Activated CD4-positive, alpha-beta T cell treated with anti-CD3 and anti-CD28 coated beads for 48 hours (primary cell): ENCODE measurements at places on chromosomes 1 and 21.

GRCh38 chr1:230142608-230143210, 75.7 kb downstream of the GALNT2 start:
- DNase-seq = no peak

DNA sequence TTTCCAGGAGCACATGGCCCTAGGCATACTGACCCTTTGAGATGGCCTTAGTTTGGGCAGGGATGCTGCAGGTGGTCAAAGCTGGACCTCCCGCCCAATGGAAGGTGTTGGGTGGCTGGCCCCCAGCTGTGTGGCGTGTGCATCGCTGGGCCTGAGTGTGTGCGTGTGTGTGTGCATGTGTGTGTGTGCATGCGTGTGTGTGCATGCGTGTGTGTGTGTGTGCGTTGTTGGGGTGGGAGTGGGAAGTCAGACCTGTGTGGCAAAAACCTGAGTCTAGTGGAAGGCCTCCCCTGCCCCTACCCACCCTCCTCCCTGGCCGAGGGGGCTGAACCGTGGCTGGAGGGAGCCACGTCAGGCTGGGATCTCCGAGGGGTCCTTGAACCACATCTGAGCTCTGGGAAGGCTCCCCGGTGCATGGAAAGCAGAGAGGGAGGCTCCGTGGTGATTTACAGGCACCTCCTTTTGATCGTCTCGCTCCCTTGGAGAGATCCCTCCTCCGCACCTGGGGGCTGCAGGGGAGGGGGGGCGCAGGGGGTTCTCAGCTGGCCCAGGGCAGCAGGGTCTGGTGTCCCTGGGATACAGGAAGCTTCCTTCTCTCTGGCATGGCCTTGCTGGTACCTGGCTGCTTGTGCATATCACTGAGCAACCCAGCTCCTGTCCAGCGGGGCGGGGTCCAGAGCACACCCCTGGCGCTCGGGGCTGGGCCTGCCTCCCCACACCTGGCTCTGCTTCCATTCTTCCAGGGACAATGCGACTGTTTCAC, 124.7 kb upstream of the WNT4 start:
- DNase-seq = no peak

DNA sequence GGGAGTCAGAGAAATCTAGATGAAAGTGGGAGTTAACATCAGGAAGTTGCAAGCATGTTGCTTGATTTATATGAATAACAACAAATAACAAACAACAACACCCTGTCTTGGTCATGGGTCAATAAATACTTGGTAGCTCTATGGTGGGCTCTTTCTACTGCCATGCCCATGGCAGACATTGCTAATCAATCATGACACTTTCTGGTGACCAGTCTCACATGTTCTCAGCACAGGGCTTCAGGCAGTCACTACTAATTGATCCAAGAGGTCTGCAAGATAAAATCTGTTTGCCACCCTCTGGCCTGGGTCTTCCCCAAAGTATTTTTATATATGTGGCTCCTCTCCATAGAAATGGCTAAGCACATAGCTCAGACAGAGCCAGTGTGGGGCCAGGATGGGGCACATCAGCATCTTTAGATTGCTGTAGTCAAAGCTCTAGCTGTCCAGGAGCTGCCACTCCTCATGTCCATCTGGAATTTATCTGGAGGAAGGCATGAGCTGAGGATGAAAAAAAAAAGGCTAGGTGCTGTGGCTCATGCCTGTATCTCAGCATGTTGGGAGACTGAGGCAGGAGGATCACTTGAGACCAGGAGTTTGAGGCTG, 51.2 kb downstream of the STUM start:
- DNase-seq = no peak

- no peak for DNase-seq
Measured at GRCh38 chr1:168164771-168165170, 14.0 kb upstream of the TIPRL start.

GRCh38 chr1:84724128-84724860, 34.0 kb upstream of the SSX2IP start:
- DNase-seq = peak; percentile 61

DNA sequence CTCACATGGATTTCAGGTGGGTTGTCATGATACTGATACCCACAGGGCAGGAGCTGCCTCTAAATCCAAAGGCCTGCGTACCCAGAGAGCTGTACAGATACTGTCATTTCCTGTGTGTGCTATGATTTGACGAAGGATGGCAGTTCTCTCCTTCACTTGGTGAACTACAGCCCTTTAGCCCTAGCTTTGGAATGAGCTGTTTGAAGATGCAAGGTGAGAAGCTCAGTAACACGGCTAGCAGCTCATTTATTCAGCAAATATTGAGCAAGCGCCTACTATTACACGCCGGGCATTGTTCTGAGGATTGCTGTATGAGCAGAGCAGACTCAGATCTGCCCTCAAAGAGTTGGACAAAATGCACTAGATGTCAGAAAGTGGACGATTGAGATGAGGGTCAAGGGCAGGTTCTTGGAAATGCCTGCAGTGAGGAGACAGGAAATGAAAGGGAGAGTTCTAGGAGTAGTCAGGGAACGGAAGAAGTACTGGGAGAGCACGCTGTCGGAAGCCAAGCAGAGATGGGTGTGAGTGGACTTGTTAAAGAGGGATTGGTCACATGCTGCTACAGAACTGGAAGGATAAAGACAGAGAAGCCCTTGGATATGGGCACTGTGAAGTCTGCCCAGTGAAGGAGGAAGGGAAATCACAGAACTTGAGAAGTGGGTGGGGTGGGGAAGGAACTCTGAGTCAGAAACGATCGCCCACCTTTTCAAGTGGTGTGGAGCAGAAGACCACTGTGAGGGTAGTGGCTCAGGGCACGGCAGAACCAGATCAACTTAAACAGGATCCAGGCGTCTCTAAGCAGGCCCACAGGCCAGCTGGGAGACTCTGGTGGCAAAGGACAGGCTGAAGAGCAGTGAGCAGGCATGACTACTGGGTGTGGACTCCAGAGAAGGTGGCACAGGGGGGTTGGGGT, 7.1 kb downstream of the PTGFRN start:
- DNase-seq = no peak
